ENCODE measurements at places on chromosomes 1 and 21.

- DNase-seq = no peak
Observed at GRCh38 chr1:30840904-30841598, 67.5 kb downstream of the SDC3 start.

GRCh38 chr1:47459253-47459788 lies 21.5 kb downstream of the FOXD2 start:
- DNase-seq = no peak

GRCh38 chr1:155051777-155052398 lies 772 bp downstream of the ADAM15 start:
- peak; percentile 47 for DNase-seq

DNA sequence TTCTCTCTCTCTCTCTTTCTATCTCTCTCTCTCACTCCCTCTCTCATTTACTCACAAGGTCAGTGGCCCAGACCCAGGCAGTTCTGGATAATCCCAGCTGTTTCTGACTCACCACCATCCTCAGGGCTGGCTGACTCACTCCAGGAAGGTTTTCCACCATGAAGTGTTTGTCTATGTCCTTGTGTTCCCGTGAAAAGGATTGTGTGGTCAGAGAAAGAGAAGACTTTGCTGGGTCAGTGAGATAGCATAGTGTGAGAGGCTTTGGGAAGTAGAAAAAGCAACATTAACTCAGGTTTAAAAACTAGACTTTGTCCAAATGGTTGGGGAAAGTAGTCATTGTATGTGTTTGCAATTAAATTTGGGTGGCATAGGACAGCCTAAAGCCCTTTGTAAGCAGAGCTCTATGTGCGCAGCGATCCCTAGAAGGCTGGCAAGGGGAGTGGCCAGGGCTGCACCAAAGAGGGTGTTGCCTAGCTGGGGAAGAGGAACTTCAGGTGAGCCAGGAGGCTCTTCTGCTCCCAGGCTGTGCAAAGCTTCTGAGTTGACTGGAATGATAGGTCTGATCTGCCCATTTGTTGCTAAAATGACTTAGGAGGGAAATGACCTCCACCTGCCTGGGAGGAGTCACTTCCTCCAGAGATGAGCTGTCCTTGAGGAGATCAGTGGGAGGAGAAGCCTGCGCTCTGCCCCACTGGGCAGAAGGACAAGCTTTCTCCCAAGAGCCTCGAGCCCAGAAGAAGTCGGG lies 4.9 kb upstream of the CAPN2 start:
- no peak for DNase-seq

DNA sequence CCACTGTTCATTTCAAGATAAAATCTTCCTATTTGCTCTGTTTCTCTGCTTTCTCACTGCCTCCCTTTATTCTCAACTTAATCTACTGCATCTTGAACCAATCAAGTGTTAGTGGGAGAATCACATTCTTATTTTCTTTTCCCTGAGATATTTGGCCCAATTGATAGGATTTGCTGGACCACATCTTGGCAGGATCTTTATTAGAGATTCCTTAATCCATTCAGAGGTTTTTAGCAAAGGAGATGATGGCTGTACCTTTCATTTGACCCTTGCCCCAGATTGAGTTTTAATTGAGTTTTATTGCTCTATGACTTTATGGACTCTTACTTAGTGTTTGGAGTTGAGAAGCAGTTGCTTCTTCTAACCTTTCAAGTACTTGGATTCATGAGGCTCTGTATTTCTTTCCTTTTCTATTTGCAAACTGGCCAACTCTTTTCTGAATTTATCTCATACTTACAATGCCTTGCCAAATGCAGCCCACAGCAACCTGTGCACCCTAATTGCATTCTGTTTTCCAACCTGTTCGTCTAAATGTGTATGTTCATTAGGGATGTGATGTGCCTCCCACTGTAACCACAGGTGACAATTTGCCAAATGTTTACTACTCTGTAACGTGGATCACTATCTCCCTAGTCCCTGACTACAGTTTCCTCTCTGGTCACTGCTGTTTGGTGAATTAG lies 274.8 kb upstream of the KAZN start:
- DNase-seq = no peak

DNA sequence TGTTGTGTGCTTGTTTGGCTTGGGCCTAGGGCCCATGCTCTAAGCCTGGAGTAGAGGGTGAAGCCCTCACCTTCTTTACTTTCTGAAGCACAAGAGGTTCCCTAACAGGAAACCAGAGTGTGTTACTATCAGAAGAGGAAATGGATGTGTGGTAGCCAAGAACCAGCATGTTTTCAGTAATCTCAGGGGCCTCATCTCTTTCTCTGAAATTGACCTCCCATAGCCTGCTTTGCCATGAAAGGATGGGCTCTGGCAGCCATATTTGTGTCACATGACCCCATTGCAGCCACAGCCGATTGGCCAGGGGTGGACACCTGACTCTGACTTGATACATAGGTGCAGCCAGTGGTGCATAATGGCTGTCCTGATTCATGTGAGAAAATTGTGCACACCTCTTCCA lies 18.6 kb downstream of the A3GALT2 start:
- DNase-seq = peak; percentile 50

DNA sequence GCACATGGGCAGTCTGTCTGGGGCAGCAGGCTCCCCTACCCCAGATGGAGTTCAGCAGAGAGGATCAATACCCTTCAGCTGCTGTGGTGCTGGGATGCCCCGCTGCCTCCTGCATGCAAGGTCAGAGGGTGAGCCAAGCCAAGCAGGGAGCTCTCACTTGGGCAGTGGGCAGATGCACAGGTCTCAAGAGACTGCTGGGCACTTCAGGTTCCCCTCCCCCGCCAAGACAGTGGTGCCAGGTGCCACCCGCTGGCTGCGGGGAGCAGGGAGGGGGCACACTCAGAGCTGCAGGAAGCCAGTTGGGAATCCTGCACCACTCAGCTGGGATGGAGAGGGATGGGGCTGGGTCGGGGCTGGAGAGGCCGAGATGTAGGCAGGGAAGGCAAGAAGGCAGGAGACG lies 15.8 kb upstream of the EVA1B start:
- no peak for DNase-seq

- DNase-seq = no peak
Observed at GRCh38 chr1:70168283-70168682, 37.1 kb downstream of the LRRC40 start.

DNA sequence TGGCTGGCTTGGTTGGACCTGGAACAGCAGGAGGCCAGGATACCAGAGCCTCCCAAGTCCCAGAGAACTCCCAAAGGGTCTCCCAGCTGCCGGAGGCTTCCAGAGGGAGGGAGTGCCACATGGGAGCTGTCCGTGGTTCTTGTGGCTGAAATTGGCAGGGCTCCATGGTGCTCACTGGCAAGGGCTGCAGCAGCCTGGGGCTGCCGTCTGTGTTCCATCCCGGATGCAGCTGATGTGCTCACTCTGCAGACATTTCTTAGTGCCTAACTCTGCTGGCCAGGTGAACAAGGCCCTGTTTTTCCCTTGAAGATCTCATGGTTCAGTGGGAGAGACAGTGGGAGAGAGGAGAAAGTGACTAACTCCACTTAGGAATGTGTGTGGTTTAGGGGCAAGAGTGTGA lies 261.1 kb downstream of the CAMTA1 start:
- no peak for DNase-seq

GRCh38 chr21:39178421-39178820 lies 4.8 kb downstream of the PSMG1 start:
- DNase-seq = no peak

DNA sequence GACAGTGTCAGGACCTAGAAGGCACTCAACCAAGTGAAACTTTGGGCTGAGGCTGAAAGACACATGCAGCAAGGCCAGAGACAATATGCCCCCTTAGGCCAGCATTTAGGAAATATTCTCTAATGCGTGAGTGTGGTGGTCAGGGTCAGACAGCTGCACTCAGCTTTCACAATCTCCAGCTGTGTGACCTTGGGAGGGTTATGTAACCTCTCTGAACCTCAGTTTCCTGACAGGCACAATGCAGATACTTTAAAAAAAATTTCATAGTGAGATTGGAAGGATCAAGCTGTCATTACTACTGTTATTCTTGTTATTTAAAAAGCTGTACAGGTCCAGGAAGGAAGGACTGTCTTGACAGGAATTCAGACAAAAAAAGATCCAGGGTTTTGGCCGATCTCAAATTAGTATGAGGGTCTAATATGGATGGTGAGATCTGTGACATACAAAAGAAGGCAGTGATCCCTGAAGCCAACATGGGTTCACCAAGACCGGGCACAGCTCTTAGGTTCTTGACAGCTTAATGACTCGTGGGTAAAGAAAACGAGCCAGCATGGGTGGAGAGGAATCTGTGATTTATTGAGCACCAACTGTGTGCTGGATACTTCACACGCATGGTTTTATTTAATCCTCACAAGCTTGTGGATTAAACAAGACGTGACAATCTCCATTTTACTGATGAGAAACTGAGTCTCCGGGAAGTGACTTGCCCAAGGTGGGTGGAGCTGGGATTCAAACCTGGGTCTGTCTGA lies 54.6 kb upstream of the POU3F1 start:
- no peak for DNase-seq

GRCh38 chr1:8139383-8139782 lies 113.3 kb upstream of the ERRFI1 start:
- no peak for DNase-seq

- DNase-seq = no peak
Observed at GRCh38 chr1:19044471-19044870, 88.0 kb upstream of the IFFO2 start.

- no peak for DNase-seq
Observed at GRCh38 chr1:22976461-22977243, 4.0 kb upstream of the LACTBL1 start.

GRCh38 chr1:116254776-116255175 lies 118.3 kb upstream of the ATP1A1 start:
- no peak for DNase-seq

- no peak for DNase-seq
Observed at GRCh38 chr21:36692835-36693488, 6.0 kb upstream of the SIM2 start.

GRCh38 chr1:64327119-64327518 lies 123.7 kb downstream of the UBE2U start:
- no peak for DNase-seq

All from activated CD4-positive, CD25-positive, alpha-beta regulatory T cell treated with anti-CD3 and anti-CD28 coated beads, Interleukin-2, amount 50 U/mL, for 72 hours (primary cell).